Eye (tissue), 1 donor: ENCODE measurements at places on chromosomes 3 and 15.

DNA sequence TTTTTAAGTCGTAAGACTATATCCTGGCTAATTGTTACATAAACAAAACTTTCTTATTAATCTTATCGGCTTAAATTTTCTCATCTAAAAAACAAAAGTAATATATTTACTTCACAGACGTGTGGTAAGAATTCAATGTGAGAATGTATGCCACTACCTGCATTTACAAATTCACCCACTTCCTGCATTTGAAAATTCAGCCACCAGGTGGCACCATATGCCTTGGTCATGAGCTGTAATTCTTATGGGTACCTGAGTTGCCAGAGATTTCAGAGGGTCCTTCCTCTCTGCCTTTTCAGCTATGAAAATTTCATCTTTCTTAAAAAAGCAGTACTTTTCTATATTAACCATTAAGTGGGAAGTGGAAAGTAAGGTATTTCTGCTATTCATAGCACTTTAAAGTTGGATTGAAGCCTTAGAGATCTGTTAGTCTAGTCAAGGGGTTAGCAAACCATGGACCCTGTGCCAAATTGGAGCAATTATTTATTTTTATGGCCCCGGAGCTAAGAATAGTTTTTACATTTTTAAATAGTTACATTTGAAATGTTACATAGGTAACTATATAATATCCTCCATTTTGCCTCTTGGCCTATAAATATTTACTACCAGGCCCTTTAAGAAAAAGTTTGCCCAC lies 127.8 kb downstream of the HCN4 start:
- DNase-seq = peak; percentile 88

DNA sequence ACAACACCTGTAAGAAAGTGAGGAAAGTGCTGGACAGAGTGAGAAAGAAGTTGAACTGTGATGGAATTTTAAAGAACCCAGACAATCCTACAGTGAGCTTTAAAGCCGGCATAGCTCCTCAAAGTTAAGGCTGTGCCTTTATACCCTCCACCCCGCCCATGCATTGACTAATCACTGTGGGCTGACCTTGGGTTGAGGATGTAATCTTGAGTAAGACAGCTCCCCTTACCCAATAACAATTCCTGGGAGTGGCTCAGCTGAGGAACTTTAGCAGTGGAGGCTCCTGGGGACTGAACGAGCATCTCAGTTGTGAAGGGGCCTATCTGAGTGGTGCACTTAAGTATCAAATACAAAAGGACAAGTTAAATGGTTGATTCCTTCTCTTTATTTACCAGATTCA lies 35.7 kb upstream of the ZNF770 start:
- DNase-seq = no peak

- DNase-seq = peak; percentile 85
Measured at GRCh38 chr3:134650431-134651346, at the start of gene KY. Gene KY (minus strand): TSS chr3:134651022. CDS start chr3:134650960, 62 bp downstream.

- no peak for DNase-seq
Measured at GRCh38 chr3:52443791-52444687, 864 bp downstream of the SEMA3G start.

DNA sequence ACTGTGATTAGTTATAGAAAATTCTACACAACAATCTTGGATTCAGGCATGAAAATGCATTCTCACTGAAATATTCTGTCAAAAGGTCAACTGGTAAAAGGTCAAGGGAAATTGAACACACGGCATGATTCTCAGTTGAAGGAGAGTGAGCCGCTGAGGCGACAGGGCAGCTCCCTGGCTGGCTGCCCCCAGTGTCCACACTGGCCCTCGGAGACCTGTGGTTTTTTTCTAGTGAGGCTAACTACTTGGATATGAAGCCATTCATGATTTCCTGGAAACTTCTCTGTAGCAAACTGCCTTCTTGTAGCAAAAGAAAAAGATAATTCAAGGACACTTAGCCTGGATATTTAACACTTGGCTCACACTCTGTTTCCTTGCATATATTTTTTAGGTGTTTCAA lies 37.2 kb downstream of the AADACL2 start:
- peak; percentile 16 for DNase-seq

GRCh38 chr15:65963911-65964482 lies 94.7 kb downstream of the RAB11A start:
- no peak for DNase-seq

GRCh38 chr15:89107984-89108383 lies 19.7 kb downstream of the ABHD2 start:
- no peak for DNase-seq

- DNase-seq = peak; percentile 32
Measured at GRCh38 chr15:39578851-39579486, 1.9 kb upstream of the THBS1 start.

- DNase-seq = no peak
Measured at GRCh38 chr15:57919754-57920153, 145.8 kb downstream of the ALDH1A2 start.

DNA sequence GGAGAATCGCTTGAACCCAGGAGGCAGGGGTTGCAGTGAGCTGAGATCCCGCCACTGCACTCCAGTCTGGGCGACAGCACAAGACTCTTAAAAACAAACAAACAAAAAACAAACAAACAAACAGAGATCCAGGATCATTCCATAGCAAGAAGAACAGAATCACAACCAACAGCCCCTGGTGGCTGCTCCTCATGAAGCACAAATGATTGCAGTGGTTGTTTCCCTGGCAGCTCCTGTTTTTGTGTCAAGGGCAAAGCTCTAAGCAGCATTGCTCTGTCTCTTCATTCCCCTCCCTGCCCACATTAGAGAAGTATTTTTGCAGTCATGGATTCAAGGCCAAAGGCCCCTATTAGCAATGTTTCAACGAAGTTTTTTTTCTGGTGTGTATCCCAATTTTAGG lies 25.8 kb upstream of the BLM start:
- DNase-seq = no peak

GRCh38 chr3:53813876-53814275 lies 32.3 kb downstream of the CHDH start:
- DNase-seq = no peak
